ENCODE measurements at places on chromosomes 5 and 9.

- no peak for DNase-seq
Measured at GRCh38 chr5:72281430-72281763, 38.6 kb downstream of the MRPS27 start.

DNA sequence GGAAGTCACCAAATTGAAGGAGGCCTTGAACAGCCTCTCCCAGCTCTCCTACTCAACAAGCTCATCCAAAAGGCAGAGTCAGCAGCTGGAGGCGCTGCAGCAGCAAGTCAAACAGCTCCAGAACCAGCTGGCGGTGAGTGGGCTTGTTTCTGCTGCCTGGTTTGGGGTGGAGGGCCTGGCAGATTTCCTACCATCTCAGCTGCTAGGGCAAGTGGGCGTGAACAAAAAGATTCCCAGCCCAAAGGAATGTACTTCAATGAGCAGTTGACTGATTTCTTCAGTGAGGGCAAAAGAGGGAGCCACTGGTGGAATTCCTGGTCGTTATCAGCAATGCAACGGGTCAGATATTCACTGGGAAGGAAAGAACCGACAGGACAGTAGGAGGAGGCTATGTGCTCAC, 12.6 kb upstream of the TTC23L start:
- no peak for DNase-seq

- DNase-seq = no peak
Measured at GRCh38 chr9:115540091-115540490, 422.1 kb upstream of the TNC start.

- DNase-seq = no peak
Measured at GRCh38 chr5:168693297-168693696, 114.1 kb upstream of the PANK3 start.

- no peak for DNase-seq
Measured at GRCh38 chr5:32936329-32936728, 225.2 kb downstream of the NPR3 start.

DNA sequence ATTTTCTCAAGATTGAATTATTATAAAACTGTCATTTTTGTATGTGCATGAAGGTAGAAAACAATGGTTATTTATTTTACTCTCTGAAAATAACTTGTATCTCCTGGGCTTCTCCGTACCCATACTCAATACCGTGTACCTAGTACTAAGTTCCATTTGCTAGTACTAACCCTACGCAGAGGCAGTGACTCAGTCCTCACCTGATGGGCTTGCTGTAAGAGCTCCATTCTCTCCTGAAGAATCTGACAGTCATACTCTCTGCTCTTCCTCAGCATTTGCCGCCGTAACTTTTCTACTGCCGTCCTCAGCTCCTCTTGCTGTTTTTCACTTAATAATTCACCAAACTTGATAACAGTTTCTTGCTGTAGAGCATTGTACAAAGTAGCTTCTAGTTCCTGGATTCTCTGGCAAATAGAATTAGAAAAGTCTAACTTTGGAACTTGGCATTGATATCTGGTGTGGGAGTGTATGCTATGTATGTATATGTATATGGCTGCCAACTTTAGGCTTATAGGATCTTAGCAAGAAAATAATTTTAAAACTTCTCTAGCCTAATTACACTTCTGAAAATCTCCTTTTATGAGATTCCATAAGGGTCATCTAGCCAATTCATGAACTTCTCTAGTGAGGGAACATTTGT, 108.0 kb upstream of the DPYSL3 start:
- DNase-seq = no peak

- no peak for DNase-seq
Measured at GRCh38 chr5:77620405-77620804, 18.1 kb downstream of the OTP start.

GRCh38 chr5:12343558-12343957, 439.3 kb upstream of the CTNND2 start:
- DNase-seq = no peak

DNA sequence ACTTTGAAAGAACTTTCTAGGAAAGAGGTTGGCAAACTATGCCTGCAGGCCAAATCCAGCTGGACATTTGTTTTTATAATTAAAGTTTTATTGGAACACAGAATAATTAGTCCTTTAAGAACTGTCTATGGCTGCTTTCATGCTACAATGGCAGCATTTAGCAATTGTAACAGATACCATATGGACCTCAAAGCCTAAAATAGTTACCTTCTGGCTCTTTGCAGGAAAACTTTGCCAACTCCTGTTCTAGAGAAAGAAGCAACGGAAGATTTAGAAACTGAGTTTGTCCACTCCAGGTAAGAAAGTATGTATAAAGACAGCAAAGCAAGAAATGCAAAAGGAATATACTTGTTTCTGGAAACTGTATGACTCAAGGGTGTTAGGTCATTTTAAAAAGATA, 281.7 kb upstream of the TRPM3 start:
- DNase-seq = no peak

- DNase-seq = no peak
Measured at GRCh38 chr5:56684159-56684558, 131.2 kb upstream of the MAP3K1 start.

- DNase-seq = no peak
Measured at GRCh38 chr5:141306630-141307029, 2.8 kb upstream of the SLC25A2 start.

DNA sequence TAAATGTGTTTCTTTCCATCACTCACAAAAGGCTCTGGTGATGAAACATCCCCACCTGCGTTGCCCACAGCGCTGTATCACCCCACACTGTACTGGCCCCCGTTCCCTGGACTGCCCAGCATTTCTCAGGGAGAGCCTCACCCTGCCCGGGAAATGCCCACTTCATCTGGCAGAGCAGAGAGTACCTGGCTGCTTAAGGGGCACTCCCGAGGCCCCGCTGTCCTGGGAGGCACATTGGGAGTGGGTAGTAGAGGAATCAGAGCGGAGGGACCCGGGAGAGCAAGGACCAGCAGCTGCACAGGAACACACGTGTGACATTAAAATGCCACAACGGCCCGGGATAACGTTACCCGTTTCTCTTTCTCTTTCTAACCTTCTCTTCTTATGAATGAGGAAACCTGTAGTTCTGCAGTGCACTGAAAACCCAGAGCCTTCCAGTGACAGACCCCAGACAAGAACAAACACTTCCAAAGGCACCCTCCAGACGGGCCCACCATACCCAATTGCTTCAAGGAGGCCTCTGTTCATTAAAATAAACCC, 110.0 kb downstream of the ROR2 start:
- no peak for DNase-seq

GRCh38 chr5:57338068-57338867, 144.3 kb downstream of the ACTBL2 start:
- no peak for DNase-seq

GRCh38 chr5:103360475-103360874, 101.9 kb downstream of the MACIR start:
- DNase-seq = no peak

DNA sequence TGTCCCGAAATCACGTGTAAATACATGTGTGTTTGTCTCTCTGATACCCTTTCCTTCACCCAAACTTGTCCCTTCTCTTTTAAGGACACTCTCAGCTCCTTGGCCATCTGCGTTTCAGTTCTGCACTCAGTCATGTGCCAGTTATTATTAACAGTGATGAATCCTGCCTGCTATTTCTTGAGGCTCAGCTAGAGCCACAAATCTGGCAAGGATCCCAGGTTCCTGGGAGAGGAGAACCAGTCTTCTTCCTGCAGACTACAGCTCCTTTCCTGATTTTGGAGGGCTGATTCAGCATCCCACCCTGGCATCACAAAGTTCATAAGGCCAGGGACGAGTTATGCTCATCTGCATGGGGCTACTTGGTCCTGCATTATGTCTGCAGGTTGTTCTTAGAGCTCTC, 5.6 kb downstream of the MAMDC2 start:
- peak; percentile 80 for DNase-seq

- no peak for DNase-seq
Measured at GRCh38 chr5:98780390-98780789, 6.9 kb downstream of the RGMB start.

- DNase-seq = no peak
Measured at GRCh38 chr5:59328709-59329296, 564.7 kb downstream of the PDE4D start.

GRCh38 chr9:114184071-114184470, 28.7 kb downstream of the COL27A1 start:
- DNase-seq = no peak

GRCh38 chr5:92979716-92980115, 601.3 kb downstream of the NR2F1-AS1 start:
- DNase-seq = no peak

DNA sequence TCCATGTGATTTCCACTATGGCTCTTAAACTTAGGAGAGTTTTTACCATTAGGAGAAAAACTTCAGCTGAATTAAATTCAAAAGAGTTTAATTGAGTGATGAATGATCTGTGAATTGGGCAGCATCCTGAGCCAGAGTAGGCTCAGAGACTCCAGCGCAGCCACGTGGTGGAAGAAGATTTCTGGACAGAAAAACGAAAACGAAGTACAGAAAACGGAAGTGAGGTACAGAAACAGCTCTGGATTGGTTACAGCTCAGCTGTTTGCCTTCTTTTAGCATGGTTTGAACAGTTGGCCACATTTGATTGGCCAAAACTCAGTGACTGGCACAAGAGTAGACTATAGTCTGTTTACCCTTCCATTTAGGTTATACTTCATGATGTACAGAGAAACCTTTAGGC, 69.2 kb upstream of the PLPP1 start:
- no peak for DNase-seq

DNA sequence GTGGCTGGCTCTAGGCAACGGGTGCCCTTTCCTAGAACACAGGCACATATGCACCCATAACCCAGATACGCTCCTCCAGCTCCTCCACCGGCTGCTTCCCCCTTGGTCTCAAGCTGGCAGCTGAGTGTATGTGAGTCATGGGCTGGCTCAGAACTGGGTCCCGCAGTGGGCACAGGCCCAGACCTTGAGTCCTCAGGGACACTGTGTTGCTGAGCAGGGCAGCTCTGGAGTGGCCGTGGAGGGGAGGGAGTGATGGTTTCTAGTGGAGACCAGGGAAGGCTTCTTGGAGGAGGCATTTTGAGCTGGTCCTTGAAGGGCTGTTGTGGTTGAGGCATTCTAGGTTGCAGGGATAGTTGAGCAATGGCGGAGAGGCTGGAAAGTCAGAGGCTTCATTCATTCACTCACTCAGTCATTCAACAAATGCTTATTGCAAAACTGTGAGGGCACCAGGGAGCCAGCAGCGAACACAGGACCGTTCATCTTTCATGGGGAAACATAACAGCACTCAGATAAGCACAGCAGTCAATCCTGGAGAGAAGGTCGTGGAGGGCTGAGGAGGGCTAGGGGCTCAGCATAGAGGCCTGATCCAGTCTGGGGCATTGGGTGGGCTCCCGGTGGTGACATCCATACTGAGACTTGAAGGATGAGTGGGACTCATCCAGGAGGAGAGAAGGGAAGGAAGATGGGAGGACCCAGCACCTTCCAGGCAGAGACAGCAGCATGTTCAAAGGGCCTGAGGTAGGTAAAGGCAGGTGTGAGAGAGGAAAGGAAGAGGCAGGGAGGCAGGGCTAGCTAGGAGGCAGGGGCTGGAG, 2.4 kb downstream of the BBLN start:
- peak; percentile 84 for DNase-seq

- no peak for DNase-seq
Measured at GRCh38 chr9:124766815-124767554, 4.1 kb downstream of the NR6A1 start.

DNA sequence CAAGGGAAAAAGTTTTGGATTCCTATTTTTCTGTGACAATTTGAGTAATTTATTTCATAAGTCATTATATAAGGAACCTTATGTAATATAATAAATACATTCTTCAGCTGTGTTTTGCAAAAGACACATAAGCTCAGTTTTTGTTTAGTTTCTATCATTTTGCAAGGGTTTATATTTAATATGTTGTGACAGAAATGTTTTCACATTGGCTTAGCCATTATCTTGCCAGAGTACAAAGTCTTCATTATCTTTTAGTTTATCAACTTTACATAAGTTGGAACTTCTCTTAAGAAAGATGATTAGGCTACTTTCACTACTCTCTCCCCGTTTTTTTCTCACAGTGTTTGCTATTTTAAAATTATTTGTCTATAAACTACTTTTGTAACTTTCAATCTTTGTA, 54.8 kb downstream of the ERCC6L2 start:
- DNase-seq = no peak

- no peak for DNase-seq
Measured at GRCh38 chr9:94181408-94182181, 77.5 kb upstream of the ZNF169 start.

- peak; percentile 70 for DNase-seq
Measured at GRCh38 chr9:113624721-113625120, 161.2 kb downstream of the RGS3 start.

- DNase-seq = no peak
Measured at GRCh38 chr9:129785866-129786265, 17.1 kb upstream of the TOR1B start.

- no peak for DNase-seq
Measured at GRCh38 chr9:95277509-95277908, 40.0 kb downstream of the FANCC start.

- DNase-seq = no peak
Measured at GRCh38 chr5:78109891-78110324, 184.6 kb downstream of the AP3B1 start.

DNA sequence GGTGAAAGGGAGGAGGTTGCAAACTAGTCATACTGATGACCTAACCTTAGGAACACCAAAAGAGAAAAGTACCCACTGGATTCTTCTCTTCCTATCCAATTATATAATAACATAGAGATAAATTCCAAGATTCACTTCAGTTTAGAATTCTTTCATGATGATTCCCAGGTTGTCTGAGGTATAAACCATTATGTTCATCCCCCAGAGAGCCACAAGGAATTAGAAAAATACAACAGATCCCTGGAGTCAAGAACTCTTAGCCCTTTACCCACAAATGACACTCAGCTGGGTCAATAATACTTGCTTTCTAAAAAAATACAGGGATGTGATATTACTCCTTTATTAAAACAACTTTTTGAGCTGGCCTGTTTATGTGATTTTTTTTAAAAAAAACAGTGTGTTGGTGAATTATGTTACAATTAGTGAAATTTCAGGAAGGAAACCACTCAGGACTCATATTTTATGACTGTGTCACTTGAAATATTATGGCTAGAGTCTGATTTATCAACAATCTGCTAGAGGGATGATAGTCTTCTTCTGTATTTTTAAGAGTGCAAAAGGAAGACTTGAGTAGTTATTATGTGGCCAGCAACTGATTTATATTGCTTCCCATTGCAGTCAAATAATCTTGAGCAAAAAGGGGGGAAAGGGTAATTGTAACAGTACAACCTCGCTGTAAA, 338.2 kb downstream of the NFIB start:
- DNase-seq = no peak

DNA sequence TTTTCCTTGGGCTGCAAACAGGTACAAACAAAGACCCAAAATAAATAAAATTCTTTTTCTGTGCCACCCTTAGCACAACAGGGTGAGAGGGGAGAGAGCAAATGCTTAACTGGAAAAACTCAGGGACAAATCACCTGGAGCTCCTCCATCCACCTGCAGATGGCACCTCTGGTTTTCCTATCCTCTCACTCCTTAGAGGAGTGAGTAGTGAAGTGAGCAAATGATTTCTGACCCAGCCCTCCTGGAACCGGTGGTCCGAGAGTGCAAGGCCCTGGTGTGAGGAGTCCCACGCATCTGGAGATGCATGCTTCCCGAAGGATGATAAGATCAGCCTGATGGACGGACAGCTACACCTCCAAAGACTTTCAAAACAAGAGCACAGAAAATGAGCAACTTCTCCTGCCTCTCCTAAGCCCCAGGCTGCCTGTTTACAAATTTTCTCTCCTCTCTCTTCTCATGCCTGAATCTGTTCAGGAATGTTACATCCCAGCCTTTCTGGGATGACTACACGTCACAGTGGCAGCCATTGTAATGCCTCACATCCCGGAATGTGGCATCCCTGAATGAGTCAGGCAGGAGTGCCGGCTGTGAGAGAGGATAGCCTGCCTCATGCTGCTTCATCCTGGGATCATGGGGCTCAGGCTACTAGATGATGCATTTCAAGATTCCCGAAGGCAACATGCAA, 86.4 kb downstream of the ADRB2 start:
- DNase-seq = no peak

All from coronary artery (tissue), 2 donors.